Brain (organoid and tissue), 16 donors: ENCODE measurements at places on chromosomes 13 and 19.

DNA sequence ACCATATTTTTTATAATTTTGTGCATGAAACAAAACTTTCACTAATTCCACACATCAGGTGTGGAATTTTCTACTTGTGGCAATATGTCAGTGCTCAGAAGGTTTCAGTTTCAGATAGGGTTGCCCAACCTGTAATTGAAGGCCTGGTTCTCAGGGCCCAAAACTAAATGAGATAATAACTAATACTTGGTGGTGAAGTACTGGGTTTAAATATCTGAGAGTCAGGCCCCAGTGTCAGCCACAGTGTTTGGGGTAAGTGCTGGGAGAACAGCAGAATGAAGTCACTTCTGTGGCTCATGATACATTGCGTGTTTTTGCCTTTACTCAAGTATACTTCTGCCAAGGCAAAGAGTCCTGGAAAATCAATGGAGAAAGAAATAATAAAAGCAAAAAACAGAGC, 5.6 kb downstream of the SAFB start:
- DNase-seq = no peak

DNA sequence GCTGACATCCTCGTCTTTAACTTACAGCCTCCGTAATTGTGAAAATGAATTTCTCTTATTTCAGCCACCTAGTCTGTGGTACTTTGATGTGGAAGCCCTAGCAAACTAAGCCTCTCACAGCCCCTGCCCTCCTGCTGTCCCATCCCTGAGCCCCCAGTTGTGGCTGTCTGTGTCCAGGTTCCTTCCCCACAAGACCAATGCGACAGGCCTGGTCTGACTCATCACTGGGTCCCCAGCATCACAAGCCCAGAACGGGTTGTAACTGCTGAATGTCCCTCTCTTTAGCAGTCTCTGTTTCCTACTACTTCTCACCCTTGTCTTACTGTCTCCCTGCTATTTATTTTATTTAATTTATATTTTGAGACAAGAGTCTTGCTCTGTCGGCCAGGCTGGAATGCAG, 5.7 kb downstream of the POU2F2 start:
- DNase-seq = no peak

GRCh38 chr13:108500711-108501110, 128.7 kb upstream of the MYO16 start:
- no peak for DNase-seq

GRCh38 chr19:38274739-38275138, 10.4 kb downstream of the SPINT2 start:
- no peak for DNase-seq

GRCh38 chr19:55674841-55675660, at the start of gene EPN1:
EPN1 (plus strand) TSS chr19:55675226; CDS start chr19:55678628, 3,402 bp downstream.
- DNase-seq = peak; percentile 98

DNA sequence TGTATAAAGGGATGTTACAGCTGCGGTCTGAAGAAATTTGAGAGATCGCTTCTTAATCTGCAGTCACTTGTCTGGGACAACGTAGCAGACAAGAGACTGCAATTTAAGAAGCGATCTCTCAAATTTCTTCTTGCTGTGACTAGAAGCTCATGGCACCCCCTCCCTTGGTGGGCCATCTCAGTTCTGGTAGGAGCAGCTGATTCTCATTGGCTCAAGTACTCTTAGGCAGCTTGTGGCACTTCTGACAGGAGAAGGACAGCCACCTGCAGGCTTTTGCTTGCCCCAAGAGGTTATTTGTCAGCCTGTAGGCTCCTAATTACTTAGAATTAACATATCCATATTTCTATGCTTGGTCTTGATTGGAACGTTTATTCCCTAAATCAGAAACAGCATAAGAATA, 503.0 kb downstream of the DCT start:
- no peak for DNase-seq

- DNase-seq = no peak
These were observed 690.1 kb upstream of the KLHL1 start for GRCh38 chr13:70798385-70798784.

DNA sequence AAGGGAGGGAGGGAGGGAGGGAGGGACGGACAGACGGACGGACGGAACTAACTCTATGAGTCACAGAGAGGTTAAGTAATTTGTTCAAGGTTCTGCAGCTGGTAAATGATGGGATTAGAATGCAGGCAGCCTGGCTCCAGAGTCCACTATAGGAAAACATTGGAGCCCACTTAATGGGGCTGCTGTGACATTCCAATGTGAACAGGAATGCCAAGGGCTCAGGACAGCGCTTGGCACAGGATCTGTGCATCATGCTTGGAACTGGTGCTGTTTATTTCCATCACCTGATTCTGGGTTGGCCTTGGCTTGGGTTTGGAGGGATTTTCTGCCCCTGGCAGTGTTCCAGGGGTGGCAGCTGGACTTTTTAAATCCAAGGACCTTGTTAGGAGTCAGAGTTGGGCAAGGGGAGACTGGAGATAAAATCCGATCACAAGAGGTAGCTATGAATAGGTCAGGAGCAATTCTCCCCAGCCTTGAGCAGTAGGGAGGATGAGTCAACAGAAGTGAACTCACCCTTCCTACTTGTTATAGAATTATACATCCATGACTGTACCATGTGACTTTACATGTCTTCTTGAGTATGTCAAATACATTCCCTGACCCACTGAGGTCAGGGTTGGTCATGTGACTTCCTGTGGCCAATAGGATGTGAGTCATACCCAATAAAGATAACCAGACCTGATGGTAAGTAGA, 7.8 kb upstream of the HIF3A start:
- DNase-seq = no peak

DNA sequence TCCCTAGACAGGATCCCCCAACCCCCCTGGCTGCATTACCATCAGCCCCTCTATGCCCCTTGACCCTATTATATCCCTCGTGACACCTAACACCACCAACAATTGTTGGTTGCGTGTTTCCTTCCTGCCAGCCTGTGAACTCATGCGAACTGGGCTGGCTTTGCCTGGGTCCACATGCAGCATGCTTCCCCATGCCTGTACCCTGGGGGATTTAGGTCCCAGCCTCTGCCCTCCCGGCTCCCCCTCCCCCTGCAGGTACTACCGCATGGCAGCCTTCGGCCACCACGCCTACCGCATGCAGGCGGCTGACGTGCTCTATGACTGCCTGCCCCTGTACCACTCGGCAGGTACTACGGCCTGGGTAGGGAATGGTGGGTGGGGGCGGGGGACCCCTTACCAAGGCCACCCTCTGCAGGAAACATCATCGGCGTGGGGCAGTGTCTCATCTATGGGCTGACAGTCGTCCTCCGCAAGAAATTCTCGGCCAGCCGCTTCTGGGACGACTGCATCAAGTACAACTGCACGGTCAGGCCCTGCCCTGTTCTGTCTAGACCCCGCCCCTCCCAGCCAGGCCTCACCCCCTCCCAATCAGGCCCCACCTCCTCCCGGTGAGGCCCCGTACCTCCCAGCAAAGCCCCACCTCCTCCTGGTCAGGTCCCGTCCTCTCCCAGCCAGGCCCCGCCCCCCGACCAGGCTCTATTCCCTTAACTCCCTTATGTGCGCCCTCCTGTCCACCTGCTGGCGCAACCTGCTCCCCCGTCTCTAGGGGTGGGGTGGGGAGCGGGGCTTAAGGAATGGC, 18.5 kb downstream of the SLC27A1 start:
- DNase-seq = no peak

- no peak for DNase-seq
These were observed 15.0 kb upstream of the CLN5 start for GRCh38 chr13:76976929-76977328.

GRCh38 chr13:29165216-29165615, 345.1 kb downstream of the MTUS2 start:
- no peak for DNase-seq

GRCh38 chr19:36152352-36153091, at the start of gene COX7A1:
COX7A1 (minus strand) TSS chr19:36152447; CDS start chr19:36152407, 40 bp downstream.
- peak; percentile 32 for DNase-seq

- DNase-seq = no peak
These were observed 39.7 kb upstream of the SACS start for GRCh38 chr13:23473221-23473620.

- DNase-seq = no peak
These were observed 1555.5 kb downstream of the UQCRFS1 start for GRCh38 chr19:27657271-27658051.

DNA sequence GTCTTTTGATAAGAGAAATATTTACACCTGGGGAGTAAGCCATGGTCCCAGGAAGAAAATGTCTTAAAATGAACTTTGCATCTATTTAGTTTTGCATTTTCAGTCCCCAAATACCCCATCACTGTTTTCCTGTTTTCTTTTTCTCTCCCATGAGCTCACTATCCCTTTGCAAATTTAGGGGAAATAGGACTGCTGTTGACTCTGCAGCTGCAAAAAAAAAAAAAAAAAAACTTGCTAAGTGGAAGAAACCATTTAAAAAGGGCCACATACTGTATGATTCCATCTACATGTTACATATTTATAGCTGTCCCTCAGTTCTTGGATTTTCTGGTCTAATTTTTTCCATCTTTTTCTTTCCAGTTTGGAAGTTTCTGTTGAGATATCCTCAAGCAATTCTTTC, 98.2 kb upstream of the SERP2 start:
- DNase-seq = no peak

- DNase-seq = no peak
These were observed 53.9 kb upstream of the FLT1 start for GRCh38 chr13:28548872-28549271.

DNA sequence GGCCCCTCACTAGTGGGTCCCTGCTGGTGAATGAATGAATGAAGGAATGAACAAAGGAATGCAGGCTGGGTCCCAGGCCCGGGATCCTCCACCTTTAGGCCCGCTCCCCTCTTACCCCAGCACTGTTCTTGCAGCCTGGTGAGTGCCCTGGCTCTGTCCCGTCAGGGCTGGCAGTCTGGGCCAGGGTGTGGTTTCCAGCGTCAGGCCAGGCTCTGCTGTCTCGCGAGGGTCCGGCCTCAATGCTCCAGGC, 317 bp downstream of the LYL1 start:
- no peak for DNase-seq

GRCh38 chr13:38566519-38566918, 120.4 kb upstream of the FREM2 start:
- peak; percentile 13 for DNase-seq

DNA sequence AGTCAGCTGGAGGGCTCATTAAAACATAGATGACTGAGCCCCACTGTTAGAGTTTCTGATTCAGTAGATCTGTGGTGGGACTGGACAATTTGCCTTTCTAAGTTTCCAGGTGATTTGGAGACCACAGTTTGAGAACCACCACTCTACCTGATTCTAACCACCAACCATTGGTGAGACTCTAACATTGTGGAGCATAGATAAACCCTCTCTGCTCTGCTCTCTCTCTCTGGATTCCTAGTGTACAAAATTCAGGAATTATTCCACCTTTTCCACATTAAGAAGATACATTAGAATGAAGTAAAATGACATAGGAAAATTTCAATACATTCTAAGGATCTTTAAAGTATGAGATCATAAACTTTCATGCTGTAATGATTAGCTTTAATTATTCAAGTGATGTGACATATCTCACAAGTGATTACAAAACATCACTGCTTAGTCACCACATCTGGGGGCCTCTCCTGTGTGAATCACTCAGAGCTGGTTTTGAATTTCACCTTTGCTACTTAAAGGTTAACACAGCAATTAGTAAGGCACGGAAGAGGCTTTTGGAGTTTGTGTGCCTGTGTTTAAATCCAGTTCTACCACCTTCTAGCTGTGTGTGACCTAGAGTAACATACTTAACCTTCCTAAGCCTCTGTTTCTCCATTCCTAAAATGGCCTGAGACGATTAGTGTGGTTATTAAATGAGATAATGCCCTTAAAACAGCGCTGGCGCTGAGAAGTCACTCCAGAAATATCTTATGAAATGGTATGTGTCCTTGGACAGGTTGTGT, 78.5 kb upstream of the NBEA start:
- DNase-seq = no peak

- no peak for DNase-seq
These were observed 1234.7 kb downstream of the SLITRK1 start for GRCh38 chr13:82647540-82647939.

- DNase-seq = peak; percentile 31
These were observed 609 bp downstream of the EPS15L1 start for GRCh38 chr19:16470911-16471811.

- DNase-seq = no peak
These were observed 662 bp upstream of the SPACA6 start for GRCh38 chr19:51692468-51692867.

DNA sequence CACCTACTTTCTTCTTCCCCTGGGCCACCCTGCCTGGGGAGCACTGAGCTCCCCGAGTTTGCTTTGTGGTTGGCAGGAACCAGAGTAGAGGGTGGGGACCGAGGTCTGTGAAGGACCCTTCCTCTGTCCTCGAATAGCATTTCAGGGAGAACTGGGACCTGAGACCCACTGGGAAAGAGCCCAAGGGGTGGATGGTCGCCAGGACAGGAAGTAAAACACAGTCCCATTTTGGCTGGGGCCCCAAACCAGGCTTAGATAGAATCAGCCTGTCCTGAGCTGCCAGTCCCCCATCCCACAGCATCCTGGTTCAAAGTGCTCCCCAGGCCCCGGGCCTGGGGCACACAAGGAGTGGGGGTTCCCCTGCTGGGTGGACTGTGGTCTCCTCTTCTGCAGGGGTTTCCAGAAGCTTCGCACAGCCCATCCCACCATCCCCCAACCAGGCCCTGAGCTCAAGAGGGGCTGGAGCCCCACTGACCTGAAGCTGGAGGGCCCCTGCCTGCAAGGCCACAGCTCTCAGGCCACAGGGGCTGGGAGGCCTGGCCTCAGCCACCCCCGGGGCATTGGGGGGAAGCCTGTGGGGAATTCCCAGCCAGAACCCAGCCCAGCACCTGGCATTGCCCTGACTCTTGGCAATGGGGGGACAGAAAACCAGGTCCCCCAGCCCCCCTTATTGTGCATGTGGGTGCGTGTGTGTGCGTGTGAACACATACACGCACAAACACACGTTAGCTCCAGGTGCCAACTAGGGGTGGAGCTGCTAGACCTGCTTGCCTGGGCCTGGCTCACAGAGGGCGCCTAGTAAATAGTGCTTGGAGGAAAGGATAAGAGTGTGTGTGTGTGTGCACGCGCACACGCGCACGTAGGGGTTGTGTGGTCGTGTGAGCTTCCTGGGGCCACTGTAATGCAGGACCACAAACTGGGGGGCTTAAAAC, 995 bp upstream of the MKNK2 start:
- no peak for DNase-seq

DNA sequence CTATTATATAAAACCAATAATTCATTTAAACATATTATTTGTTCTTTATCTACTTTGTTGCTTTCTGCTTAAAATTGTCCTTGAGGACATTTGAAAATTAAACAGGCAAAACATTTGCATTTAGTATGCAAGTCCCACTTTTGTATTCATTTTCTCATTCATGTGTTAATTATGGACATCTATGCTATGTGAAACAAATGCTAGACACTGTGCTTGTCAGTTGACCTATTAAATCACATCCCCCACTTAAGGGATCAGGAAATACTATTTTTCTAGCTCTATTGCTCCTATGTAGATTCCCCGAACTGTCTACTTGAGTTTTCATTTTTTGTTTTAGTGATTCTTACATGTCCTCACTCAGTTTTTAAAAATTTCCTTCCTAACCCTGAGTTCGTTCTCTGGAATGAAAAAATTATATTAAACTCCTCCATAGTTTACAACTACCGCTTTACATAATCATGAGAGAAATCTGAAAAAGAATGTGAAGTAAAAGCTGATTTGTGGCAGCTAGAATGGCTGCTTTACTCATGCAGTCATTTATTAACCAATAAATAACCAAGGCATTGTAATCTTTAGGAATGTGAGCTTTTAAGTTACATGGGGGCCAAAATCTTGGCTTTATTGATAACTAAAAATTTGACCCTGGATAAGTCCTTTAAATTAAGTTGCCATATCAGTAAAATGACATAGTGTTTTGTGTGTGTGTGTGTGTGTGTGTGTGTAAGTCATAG, 188.5 kb downstream of the LIG4 start:
- no peak for DNase-seq

GRCh38 chr13:34868733-34869132, 73.3 kb upstream of the NBEA start:
- no peak for DNase-seq

GRCh38 chr13:32840989-32841713, 175.1 kb upstream of the KL start:
- DNase-seq = peak; percentile 60
